Endodermal cell (in vitro differentiated cells): ENCODE measurements at places on chromosomes 2 and 18. TPM values are rescaled to one million over a fixed set of nuclear protein-coding genes. Genes with fewer than 3 reads are reported as not detected.

The GALR1 gene
- total RNA-seq = 0.05 TPM in 1 of 3 replicates, not detected in the others

The SLC35F6 gene
- 23.2 and 24.8 TPM in 2 replicates for total RNA-seq

DNA sequence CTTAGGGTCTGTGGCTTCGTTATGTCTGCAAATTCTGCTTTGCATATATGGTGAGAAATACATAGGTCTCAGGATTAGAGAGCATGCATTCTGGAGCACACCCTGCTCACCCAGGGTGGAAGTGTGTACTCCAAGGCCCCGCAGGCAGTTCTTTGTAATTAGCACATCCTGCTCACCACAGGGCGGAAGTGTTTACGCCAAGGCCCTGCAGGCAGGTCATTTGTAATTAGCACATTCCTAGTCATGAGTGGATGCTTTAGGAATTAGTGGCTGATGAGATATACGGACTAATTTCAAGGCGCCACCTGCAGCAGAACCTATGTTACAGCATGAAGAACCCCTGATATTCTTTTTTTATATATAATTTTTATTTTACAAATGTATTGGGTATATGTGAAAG lies 4.2 kb downstream of the ALLC start:
- DNase-seq = peak; percentile 72

DNA sequence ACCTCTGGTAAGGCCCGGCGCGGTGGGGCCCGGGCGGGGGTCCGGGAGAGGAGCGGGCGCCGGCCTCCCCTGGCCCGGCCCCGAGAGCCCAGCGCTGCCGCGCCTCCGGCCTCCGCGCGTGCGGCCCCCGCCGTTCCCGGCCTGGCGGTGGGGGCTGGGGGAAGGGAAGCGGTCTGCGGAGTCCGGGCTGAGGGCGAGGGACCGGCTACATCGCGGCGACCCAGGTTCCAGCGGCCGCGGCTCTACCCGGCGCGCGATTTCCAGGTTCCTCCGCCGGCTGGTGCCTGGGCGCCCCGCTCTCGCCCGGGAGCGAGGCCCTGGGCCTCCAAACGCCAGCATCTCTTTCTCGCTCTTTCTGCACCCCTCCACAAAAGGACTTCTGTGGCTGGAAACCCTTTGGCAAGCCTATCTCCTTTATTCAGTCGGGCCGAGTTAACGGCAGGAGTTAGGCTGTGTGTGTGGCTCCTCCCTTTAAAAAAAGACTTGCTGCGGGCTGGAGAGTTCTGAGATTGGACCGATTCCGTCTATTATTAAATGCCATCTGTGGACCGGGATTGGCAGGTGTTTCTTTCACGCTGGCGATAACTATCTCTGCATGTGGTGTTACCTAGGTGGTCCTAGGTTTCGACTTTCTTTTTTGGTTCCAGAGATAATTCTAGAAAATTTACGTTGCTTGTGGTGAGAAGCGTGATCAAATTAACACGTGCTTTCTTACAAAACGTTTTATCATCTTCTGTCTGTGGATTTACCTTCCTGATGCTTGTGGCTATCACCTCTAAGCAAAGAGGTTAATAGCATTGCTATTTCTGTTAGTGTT lies 592 bp downstream of the ME2 start:
- DNase-seq = peak; percentile 82

GRCh38 chr18:61765097-61765496 lies 127.7 kb downstream of the RNF152 start:
- DNase-seq = no peak
